ENCODE measurements at places on chromosomes 3 and 15. TPM values are rescaled to one million over a fixed set of nuclear protein-coding genes. Genes with fewer than 3 reads are reported as not detected.

The CYP1A2 gene
- total RNA-seq = not detected

The GABRR3 gene
- total RNA-seq = not detected

The SLC28A1 gene
- total RNA-seq = 0.21 TPM

The PXYLP1 gene
- total RNA-seq = 6.7 TPM

GRCh38 chr3:56980798-56981390, 79.6 kb upstream of the SPATA12 start:
- no peak overlapping the region for H3K27ac ChIP-seq
- H3K4me3 ChIP-seq = no peak overlapping the region
- H3K4me1 ChIP-seq = no peaks in the 10 kb centered on the region
- no peaks in the 10 kb centered on the region for H3K27me3 ChIP-seq
- H3K36me3 ChIP-seq = no peaks in the 10 kb centered on the region

- H3K27ac ChIP-seq = no peak overlapping the region
- no peak overlapping the region for H3K4me3 ChIP-seq
- no peaks in the 10 kb centered on the region for H3K27me3 ChIP-seq
- DNase-seq = no peak
Observed at GRCh38 chr3:124640635-124641306, 89.5 kb upstream of the UMPS start.

- no peaks in the 10 kb centered on the region for H3K4me1 ChIP-seq
- no peaks in the 10 kb centered on the region for H3K36me3 ChIP-seq
- no peak overlapping the region for H3K27ac ChIP-seq
Observed at GRCh38 chr3:135908737-135909136, 56.8 kb upstream of the PPP2R3A start.

- no peaks in the 10 kb centered on the region for H3K27me3 ChIP-seq
- DNase-seq = no peak
- no peak overlapping the region for H3K27ac ChIP-seq
- H3K36me3 ChIP-seq = no peaks in the 10 kb centered on the region
Observed at GRCh38 chr3:11655196-11655928, 11.6 kb upstream of the VGLL4 start.
